ENCODE measurements at places on chromosomes 12 and 14.

DNA sequence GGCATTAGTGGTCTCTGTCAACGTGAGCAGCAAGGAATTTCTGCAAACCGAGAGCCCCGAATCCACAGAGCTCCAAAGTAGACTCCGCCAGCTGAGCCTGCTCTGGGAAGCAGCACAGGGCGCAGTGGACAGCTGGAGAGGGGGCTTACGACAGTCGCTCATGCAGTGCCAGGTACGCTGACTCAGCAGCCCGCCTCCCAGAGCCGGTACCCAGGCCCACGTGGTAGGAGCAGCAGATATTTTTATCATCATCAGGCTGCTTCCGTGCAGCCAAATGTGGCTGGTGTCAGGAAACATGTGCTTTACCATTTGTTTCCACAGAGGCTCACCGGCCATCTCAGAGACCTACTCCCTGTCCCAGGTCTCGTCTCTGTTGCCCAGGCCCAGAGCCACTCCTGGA, 73.7 kb downstream of the ESR2 start:
- peak; percentile 16 for DNase-seq

DNA sequence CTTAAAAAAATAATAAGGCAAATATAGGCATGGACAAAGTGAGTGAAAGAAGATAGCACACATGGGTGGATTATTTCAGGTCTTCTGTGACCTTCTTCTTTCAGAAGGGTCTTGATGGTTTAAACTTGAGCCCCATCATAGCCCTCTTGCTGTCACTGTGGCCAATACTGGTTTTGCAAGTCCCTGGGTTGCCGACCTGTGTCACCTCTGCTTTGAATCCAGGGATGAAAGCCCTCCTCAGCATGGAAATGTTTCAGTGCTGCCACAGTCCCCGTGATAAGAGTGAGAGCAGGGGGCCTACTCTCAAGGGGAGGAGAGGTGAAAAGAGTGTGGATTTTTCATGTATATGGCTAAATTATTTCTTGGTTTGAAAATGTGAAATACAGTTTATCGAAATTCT, 30.2 kb upstream of the ATF1 start:
- no peak for DNase-seq

- DNase-seq: no peak
Measured at GRCh38 chr14:73924337-73924736, 25.6 kb downstream of the FAM161B start.

DNA sequence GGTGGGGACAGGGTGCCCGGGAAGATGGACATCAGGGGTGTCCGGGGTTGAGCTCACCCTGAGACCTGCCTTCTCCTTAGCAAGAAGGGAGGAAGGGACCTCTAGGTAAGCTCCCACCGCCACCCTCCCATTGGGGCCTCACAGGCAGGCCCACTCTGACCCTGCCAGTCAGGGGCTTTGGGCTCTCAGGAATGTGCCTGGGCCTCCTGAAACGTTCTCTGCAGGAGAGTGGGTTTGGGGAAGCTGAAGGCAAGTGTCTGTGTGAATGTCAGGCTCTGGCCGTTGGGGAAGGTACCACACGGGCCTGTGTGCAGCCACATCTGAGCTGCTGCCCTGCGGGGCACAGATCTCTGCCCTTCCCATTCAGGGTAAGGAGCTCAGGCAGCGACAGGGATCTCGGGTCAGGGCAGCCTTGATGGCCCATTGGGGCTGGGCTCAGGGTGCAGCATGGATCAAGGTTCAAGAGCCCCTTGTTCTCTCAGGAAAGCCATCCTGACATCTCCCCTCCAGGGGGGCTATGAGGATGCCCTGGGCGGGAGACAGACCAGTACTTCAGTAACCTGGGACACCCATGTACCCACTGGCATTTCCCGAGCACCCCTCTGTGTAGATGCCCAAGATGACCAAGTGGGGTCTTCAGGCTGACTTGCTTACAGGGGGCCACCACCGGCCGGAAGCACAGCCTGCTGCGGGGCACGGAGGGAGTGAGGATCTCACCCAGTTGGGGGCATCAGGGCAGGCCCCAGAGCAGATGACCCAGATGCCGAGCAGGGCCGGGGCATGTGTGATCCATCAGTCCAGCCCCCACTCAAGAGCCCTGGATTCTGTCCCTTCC, 29.7 kb downstream of the FAM222A start:
- no peak for DNase-seq

DNA sequence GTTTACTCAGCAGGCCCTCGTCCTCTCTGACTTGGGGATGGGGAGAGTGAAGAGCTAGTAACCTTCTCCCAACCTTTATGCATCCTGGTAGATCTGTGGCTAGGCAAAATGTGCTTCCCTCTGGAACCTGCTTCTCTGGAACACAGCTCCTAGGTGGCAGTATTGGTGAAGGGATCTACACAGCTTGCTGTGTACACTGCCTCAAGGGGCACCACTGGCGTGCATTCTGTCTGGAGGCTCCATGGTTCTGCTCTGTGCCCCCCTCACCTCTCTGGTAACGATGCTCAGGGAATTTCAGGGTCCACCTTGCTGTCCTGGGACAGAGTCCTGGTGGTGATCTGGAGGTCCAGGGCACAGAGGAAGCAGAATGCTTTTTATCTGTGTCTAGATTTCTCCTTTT, 43.5 kb upstream of the KCNA5 start:
- no peak for DNase-seq

GRCh38 chr14:75283162-75283832, 4.7 kb downstream of the FOS start:
- no peak for DNase-seq

DNA sequence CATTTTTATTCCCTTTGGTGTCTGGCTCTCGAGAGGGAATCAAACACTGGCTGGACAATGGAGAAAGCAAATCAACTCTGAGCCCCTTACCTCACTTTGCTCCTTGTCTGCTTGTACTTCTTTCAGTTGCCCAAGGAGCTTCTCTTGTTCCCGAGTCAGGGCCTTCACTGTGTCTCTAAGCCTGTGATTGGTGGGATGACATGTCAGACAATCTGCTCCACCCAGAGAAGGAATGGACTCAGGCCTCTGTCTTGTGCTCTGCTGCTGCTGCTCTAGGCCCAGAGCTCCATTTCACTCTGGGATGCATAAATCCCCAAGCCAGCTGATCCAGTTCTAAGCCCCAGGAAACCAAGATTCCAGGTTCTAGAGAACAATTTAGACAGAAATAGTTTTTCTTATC, 7.6 kb downstream of the CALCOCO1 start:
- peak; percentile 20 for DNase-seq

GRCh38 chr14:103739793-103740501, 24.3 kb downstream of the ZFYVE21 start:
- no peak for DNase-seq

- peak; percentile 6 for DNase-seq
Measured at GRCh38 chr12:125773033-125773640, 707.9 kb downstream of the AACS start.

DNA sequence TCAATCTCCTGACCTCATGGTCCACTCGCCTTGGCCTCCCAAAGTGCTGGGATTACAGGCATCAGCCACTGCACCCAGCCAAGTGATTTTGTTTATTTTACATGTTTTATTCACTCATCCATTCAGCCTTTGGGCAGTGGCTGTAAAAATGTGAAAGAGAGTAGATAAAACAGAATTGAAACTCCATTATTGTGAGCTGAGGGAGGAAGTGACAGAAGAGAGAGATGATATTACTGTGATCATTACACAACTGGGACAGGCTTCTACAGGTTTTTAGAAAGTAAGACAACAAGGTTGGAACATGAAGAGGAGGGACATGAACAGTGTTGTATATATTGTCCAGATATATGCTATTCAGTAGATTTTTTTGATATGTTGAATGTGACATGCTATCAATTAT, 25.0 kb downstream of the CREBL2 start:
- no peak for DNase-seq

DNA sequence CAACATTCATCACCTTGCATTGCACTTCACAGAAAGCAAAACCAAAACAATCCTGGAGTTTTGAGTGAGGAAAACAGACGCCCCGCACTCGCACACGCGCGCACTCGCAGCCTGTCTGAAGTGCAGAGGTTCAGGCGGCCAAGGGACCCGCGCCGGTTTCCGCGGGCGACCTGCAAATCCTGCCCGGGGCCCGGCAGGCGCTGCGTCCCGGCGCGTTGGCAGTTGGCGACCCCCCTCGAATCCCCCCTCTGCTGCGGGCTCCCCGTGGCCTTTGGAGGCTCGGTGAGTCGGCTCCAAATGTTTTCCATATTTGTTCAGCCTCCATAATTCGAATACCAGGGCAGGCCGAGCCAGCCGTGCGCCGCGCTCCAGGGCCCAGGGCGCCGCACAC, at the start of gene SSPN:
TSS of gene SSPN (plus strand) at position 324 of the 391 bp plus-strand sequence. CDS start 100 bp downstream, outside the sequence.
- DNase-seq: peak; percentile 47

DNA sequence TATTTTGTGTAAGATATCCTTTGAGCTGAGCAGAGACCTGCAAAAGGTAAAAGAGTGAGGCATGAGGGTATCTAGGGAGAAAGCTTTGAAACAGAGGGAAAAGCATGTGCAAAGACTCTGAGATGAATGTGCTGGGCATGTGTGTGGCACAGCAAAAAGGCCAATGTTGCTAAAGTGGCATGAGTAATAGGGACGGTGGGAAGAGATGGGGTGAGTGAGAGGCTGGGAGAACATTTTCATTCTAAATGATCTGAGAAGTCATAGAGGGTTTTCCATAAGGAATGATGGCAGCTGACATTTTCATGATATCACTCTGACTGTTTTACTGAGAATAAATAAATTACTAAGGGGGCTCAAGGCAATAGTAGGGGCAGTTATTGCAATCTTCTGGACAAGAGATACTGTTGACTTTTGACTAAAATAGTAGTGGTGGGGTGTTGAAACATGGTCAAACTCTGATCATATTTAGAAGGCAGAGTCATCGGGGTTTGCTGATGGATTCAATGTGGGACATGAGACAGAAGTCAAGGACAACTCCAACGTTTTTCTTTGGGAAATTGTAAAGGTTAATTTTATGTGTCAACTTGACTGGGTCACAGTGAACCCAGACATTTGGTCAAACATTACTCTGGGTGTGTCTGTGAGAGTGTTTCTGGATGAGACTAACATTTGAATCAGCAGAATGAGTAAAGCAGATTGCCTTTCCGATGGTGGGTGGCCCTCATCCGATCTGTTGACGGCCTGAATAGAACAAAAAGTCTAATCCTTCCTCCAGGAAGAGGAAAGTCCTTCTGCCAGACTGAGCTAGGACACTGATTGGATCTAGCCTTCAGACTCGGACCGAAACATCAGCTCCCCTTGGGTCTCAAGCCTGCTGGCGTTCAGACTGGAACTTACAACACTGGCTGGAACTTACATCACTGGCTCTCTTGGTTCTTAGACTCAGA, 193.9 kb upstream of the PLXNC1 start:
- peak; percentile 84 for DNase-seq

- DNase-seq: peak; percentile 19
Measured at GRCh38 chr14:44897845-44898151, 63.9 kb downstream of the KLHL28 start.

- no peak for DNase-seq
Measured at GRCh38 chr14:23296012-23296777, 6.5 kb downstream of the PPP1R3E start.

Measured in fibroblast of mammary gland (primary cell).